Activated T-cell treated with anti-CD3 and anti-CD28 coated beads for 1 hour (primary cell): ENCODE measurements at places on chromosomes 6 and 20.

DNA sequence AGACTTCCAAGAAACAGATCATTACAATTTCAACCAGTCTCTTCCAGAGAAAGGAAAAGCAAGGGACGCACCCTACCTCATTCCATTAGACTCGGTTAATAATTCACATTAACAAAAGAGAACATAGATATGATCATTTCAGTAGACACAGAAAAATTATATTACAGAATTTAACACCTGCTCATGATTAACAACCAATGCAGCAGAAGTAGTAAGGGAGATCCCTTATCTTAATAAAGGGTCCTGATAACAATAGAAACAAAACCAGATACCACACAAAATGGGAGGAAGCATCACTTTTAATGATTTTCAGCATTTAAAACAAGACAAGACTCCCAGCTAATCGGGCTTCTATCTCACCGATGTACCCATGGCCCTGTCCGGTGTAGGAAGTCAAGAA is 215.0 kb downstream of the TBC1D7 start:
- no peak for DNase-seq

DNA sequence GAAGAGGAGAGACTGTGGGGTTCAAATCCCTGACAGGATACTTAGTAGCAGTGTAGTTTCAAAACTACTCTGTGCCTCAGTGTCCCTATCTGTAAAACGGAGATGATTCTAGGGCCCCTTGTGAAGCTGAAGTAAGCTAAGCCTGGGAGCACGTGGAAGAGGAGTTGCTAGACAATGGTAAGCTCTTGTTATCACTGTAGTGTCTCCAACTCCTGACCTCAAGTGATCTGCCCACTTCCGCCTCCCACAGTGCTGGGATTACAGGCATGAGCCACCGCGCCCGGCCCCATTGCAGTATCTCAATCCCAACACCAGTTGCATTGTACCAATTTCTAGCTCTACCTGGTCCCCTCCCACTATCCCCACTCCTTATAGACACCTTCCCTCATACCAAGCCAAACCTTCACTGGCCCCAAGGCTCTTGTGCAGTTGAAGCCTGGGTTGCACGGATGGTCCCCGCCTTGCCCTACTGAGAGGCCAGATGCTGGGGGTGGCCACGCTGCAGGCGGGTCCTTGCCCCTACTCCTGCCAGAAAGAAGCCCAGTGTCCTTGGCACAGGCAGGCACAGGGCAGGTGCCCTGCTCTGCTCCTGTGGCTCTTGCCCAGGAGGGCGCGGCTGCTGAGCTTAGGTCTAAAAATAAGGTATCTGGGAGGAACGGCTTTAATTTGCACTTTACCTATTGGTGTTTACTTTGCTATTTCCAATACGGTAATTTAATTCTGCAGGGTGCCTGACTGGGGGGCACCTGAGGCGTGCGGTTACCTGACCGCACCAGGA is 118.1 kb downstream of the VEGFA start:
- DNase-seq, result no peak

- DNase-seq, result no peak
These were observed 198.2 kb downstream of the PRL start for GRCh38 chr6:22098601-22099031.

- DNase-seq, result no peak
These were observed 72.7 kb downstream of the QRSL1 start for GRCh38 chr6:106702046-106702445.

GRCh38 chr20:25048519-25048952 is 9.4 kb downstream of the ACSS1 start:
- DNase-seq, result no peak
